ENCODE measurements at places on chromosomes 5 and 9. TPM values are rescaled to one million over a fixed set of nuclear protein-coding genes. Genes with fewer than 3 reads are reported as not detected.

- DNase-seq: no peak
Measured at GRCh38 chr9:112955550-112955949, 56.4 kb downstream of the ZNF883 start.

DNA sequence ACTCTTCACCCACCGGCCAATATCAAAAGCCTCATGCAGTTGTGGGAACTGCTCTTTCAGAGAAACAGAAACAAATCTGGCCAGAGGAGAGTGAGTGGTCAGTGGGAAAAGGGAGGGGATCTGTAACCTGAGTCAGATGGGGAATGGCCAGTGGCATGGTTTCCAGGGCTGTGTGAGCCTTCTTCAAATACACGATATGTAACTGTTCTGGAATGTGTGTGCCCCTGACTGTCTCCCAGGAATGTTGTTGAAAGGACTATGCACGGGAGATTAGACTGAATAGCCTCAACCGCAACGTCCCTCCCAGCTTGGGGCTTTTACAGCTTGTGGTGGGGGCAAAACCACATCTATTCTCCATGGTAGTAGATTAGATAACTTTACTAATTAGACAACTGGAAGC is 60.8 kb downstream of the SH3TC2 start:
- DNase-seq: peak; percentile 53

SMC5 gene
- polyA plus RNA-seq: 71.6 TPM

GADD45G gene
- 1.7 TPM for polyA plus RNA-seq

TRPM3 gene
- 15.4 TPM for polyA plus RNA-seq

- no peak for DNase-seq
Measured at GRCh38 chr5:129392681-129393080, 67.4 kb upstream of the ADAMTS19 start.

MINAR2 gene
- 0.08 TPM for polyA plus RNA-seq

GRCh38 chr5:14659821-14660607 is 4.5 kb upstream of the OTULIN start:
- DNase-seq: no peak

PCDHB15 gene
- 12.5 TPM for polyA plus RNA-seq

SPACA9 gene
- 7.8 TPM for polyA plus RNA-seq

- DNase-seq: peak; percentile 60
Measured at GRCh38 chr9:95316794-95317118, 753 bp downstream of the FANCC start.

DNA sequence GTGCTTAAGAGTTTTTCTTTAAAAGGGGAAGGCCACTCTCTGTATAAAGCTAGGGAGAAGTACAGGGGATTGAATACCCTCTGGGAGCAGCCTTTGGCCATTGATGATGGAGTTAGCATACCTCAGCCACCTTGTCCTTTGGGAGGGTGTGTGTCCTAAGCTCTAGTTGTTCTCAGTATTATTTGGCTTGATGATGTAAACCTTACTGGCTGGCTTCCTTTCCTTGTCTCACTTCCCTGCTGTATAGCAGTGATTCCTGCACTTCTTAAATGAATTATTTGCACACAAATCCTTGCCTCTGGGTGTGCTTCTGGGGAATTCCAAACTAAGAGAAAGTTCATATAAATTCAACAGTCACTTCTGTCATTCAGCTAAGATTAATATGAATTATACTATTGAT is 234.9 kb upstream of the RIOK2 start:
- no peak for DNase-seq

CMYA5 gene
- polyA plus RNA-seq: 26.4 TPM

- no peak for DNase-seq
Measured at GRCh38 chr9:72874344-72874743, 78.5 kb downstream of the ALDH1A1 start.

MAMDC2 gene
- polyA plus RNA-seq: 7.0 TPM

SLC6A3 gene
- 0.60 TPM for polyA plus RNA-seq

GRCh38 chr9:68685770-68686169 is 19.3 kb upstream of the PIP5K1B start:
- DNase-seq: no peak

IL17B gene
- polyA plus RNA-seq: 1.4 TPM

DNA sequence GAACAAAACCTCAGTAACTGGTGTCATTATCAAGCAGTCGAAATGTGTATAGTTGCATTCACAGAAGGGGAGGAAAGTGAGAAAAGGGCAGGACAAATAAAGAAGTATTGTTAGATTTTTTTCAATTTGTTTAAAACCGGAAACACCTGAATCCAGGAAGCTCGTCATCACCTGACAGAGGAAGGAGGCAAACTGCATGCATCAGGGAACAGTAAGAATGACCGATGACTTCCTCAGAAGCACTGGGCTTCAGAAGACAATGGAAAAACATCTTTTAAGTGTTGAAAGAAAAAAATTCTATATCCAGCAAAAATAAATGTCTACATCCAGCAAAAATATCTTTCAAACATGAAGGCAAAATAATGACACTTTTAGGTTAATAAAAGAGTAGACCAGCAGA is 29.5 kb downstream of the PLEKHG4B start:
- DNase-seq: no peak

DEPDC1B gene
- 35.0 TPM for polyA plus RNA-seq

GRCh38 chr9:15867988-15868387 is 315.1 kb downstream of the CCDC171 start:
- DNase-seq: no peak

DNA sequence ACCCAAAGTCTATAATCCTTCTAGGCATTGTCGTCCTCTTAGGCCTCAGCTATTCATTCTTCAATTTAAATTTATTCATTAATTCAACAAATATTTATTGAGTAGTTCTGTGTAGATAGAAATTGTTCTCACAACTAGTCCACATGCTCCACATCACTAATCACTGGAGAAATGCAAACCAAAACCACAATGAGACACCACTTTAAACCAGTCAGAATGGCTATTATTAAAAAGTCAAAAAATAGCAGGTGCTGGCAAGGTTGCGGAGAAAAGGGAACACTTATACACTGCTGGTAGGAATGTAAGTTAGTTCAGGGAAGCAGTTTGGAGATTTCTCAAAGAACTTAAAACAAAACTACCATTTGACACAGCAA is 51.1 kb upstream of the TNFSF15 start:
- DNase-seq: no peak

TLR4 gene
- polyA plus RNA-seq: 9.4 TPM

GRCh38 chr5:90983148-90983547 is 400.0 kb downstream of the ARRDC3 start:
- no peak for DNase-seq

PRDM9 gene
- polyA plus RNA-seq: 0.15 TPM

GRCh38 chr9:132169672-132170392 is 8.0 kb downstream of the NTNG2 start:
- DNase-seq: no peak

DNA sequence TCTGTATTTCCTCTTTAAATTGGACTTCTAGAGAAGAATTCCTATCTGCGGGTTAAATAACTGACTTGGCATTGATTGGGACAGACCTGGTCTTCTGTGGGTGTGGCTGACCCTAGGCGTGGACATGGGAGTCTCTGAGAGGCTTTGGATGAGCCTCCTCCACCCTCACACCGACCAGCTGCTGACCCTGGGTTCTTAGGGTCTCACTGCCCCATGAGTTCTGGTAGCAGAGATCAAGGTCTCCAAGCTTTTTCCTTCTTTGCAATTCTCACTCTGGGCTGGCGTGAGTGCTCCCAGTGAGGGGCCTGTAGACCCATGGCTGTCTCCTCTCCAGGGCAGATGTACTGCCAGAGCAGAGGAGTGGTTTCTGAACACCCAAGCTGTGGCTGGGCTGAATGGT is 41.6 kb upstream of the PITX1 start:
- no peak for DNase-seq

- DNase-seq: no peak
Measured at GRCh38 chr5:142777850-142778249, 7.7 kb downstream of the ARHGAP26 start.

DNA sequence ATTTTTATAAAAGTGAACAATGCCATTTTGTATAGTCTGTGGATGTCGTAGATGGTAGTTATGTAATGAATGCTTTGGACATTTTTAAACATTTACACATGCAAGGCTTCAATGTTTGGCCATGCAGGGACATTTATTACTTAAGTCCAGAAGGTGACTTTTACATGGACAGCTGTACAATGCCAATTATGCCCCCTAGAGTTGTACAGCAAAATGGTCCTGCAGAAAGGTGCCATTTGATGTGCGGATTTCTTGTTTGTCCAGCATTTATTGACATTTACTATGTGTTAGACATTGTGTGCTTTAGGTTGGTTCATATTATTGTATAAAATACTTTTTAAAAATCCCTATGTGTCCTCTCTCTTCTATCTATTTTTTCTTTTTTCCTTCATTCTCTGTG is 22.5 kb upstream of the COMMD10 start:
- no peak for DNase-seq

SOWAHA gene
- polyA plus RNA-seq: 4.0 TPM

DNA sequence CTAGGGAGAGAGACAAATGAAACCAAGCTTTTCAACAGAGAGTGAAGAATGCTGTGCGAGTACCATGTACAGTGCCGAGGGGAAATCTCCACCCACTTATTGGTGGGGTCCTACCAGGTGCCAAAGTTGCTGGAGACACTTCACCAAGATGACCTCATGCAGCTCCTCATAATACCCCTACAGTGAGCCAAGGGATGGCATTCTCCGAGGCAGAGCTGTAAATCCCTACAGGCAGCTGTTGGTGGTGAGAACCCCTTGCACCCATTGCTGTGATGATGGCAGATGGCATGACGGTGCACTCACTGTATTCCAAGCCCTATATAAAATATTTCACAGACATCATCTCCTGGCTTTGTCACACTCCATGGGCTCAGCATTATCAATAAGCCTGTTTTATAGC is 464.9 kb downstream of the SPOCK1 start:
- no peak for DNase-seq

DNA sequence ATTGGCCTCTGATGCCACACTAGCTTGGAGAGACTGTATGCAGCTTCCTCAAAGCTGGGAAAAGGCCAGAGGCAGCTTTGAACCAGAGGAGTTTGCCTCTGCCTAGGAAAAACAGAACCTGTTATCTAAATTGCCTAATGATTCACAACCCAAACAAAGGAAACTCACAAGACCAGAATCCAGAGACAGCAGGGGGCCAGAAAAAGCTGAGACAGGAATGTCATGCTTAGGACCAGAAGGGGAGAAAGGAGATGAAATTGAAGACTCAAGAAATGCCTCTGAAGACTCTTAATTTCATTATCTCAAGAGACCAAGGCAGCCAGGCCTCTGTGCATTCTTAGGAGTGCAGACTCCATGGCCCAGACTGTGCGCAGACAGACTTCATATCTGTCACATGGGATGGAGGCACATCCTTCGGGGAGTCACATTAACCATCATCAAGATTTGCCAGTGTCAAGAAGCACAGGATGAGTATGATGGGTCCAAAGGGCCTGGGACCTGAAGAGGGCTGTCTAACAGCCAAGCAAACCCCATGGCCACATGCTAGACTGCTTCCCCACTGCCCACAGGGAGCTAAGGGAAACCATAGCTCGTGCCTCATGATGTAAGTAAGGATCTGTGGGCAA is 57.3 kb downstream of the ARSB start:
- no peak for DNase-seq

DNA sequence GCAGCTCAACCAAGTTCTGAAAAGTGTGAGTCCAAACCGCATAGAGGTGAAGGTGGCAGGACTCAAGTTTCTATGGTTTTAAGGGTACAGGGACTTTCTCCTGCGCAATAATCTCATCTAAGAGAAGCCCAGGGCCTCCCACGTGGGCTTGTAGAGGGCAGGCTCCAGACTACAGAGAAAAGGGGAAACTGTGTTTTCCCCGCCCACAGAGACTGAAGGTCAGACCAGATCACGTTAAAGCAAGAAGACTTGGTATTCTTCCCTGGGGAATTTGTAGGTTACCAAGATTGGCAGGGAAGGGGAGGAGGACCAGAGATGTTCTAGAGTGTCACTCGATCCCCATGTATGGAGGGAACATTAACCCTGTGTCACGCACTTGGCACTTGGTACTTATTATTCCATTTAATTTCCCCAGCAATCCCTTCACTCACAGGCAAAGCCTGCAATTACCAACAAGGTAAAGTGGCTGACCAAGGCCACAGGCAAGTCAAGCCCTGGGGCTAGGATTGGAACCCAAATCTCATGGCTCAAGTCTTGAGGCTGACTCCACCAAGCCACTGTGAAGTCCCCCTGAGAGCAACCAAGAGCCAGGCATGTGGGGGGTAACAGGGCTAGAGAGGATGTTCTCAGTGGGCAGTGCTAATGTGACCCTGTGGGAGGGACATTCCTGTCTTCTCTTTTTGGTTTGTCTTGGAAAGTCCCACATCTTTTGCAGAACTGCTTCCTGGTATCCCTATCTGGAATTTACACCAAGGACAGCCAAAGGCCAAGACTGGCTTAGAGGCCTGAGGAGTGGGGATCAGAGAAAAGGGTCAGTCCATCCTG is 18.3 kb upstream of the NEK6 start:
- DNase-seq: no peak

DNA sequence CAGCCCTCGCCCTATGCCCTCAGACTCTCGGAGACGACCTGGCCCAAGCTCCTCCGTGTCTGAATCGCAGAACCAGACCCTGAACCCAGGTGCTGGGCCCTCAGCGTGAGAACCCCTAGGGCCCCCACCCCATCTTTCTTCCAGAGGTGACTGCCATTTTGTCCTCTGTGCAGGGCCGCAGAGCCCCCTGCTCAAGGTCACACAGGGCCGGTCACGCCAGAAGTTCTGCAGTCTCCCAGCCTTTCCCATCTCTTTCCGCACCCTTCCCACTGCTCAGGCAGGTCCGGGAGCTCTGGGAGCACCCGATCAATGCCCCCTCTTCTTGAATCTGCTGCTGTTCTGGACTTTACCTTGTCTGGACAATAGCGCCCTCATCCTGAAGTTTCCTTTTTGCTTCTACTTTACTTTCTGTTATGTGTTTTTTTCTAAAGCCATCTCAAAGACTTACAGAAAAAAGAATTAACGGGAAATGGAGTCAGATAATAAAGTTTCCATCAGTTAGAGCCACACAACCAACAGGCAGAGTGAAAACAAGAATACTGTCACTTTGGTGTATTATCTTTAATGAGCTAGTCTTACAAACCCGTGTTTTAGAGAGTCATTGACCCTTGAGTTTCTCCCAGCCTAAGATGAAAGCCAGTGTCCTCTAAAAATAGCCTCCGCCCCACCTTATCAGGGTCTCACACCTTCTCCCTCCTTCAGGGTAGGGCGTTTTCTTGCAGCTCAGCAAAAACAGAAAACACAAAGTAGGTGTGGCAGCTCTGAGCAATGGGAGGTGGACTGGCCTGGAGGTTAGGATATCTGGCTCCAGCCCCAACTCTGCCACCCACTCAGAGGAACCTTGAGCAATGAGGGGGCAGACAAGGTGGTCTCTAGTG is 1.8 kb downstream of the TMOD1 start:
- no peak for DNase-seq

CNTLN gene
- polyA plus RNA-seq: 14.4 TPM

IL33 gene
- polyA plus RNA-seq: 7.3 TPM

CAMK4 gene
- 6.1 TPM for polyA plus RNA-seq

- DNase-seq: peak; percentile 91
Measured at GRCh38 chr5:124806373-124807077, 60.1 kb upstream of the ZNF608 start.

GRCh38 chr5:157540124-157540523 is 35.5 kb downstream of the ADAM19 start:
- DNase-seq: no peak

DNA sequence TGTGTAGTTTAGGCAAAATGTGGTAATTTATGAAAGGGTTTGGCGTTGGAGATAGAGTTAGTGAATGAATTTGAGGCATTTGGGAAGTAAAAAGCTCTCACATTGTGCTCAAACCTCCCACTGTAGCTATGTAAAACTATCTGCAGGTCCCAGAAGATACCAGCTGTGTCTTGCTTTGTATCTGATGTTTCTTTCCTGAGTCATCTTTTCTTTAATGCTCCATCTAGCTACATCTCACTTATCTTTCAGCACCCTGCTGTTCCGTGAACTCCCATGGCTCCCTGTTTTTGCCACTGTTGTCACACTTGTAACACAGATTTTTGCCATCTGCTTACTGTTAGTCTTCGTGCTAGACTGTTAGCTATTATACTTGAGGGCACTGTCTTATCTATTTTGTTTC is 253.1 kb downstream of the NPR3 start:
- DNase-seq: no peak

GLRX gene
- 59.1 TPM for polyA plus RNA-seq
